ENCODE measurements at places on chromosomes 3 and 15.

- no peak for DNase-seq
Observed at GRCh38 chr3:46098319-46098761, 71.1 kb upstream of the XCR1 start.

GRCh38 chr3:115961380-115961779, 338.1 kb downstream of the GAP43 start:
- no peak for DNase-seq

GRCh38 chr3:149170672-149171071, 41.2 kb downstream of the HPS3 start:
- no peak for DNase-seq

GRCh38 chr3:74107451-74107850, 482.7 kb upstream of the PDZRN3 start:
- DNase-seq: no peak

DNA sequence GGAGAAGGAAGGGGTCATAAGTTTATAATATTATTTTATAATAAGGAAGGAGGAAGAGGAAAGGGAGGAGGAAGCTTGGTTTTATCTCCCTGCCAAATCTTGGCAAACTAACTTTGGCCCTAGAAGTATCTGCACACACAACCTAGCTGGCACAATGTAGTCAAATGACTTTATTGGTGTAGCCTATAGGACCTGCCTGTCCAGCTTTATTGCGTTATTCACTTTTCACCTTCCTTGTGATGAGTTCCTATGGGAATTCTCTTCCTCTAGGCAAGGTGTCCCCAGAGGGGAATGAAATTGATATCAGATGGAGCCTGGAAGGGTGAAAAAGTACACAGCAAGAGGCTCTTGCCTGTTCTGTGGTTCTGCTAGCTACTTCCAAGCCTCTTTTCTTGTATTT, 111.2 kb upstream of the SLC25A36 start:
- DNase-seq: no peak

DNA sequence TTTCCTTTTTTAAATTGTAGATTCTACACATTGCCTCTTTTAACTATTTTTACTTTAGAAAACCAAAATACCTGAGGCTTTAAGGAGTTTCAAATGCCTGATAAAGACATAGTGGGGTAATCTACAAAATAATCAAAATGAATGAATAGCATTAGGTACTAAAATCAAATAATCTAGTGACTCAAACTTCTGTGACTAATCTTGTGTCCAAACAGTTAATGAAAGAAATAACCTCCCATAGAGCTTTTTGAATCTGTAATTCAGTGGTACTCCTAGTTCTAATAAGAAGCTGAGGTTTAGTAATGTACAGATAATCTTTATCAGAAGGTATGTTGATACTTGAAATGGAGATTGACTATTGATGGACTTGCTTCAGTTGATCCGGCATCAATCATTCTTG, 53.0 kb downstream of the DTWD1 start:
- DNase-seq: no peak

GRCh38 chr15:34855413-34855812, 60.1 kb upstream of the ACTC1 start:
- peak; percentile 18 for DNase-seq

DNA sequence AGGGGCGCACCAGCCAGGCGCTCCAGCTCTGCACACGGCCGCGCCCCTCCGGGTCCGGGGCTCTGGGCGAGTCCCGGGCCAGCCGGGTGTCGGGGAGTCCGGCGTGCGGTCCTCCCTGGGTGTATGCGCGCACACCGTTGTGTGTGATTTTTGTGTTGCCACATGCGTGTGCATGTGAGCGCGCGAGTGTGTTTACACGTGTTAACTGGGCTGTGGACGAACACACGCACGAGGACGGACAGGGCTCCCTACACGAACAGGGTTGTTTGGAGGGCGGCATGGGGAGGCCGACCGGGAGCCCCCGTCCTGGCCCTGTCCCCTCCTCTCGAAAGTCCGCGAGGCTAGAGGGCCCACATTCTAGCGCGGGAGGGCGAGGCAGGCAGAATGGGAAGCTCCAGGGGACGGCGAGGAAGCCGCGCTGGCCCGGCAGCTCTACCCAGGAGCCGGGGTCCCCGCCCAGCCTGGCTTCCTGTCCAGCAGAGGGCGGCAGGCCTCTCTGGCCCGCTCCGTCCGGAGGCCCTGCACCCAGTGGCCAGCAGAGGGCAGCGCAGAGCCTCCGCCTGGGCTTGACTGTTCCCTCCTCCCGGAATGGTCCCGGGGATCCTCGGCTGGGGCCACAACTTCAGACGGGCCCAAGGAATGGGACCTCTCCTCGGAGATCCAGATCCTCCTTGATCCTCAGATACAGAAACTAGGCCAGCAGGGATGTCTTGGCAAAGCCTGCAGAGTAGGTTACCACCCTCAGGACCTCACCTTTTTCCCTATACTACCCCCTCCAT, 611 bp upstream of the LINGO1 start:
- DNase-seq: peak; percentile 13

- no peak for DNase-seq
Observed at GRCh38 chr3:189883113-189883753, 237.5 kb downstream of the P3H2 start.

- DNase-seq: no peak
Observed at GRCh38 chr3:189144645-189145044, 27.1 kb upstream of the TPRG1 start.

GRCh38 chr3:28399206-28399605, 50.6 kb upstream of the AZI2 start:
- no peak for DNase-seq

- DNase-seq: no peak
Observed at GRCh38 chr3:113508966-113509365, 6.0 kb downstream of the SPICE1 start.

DNA sequence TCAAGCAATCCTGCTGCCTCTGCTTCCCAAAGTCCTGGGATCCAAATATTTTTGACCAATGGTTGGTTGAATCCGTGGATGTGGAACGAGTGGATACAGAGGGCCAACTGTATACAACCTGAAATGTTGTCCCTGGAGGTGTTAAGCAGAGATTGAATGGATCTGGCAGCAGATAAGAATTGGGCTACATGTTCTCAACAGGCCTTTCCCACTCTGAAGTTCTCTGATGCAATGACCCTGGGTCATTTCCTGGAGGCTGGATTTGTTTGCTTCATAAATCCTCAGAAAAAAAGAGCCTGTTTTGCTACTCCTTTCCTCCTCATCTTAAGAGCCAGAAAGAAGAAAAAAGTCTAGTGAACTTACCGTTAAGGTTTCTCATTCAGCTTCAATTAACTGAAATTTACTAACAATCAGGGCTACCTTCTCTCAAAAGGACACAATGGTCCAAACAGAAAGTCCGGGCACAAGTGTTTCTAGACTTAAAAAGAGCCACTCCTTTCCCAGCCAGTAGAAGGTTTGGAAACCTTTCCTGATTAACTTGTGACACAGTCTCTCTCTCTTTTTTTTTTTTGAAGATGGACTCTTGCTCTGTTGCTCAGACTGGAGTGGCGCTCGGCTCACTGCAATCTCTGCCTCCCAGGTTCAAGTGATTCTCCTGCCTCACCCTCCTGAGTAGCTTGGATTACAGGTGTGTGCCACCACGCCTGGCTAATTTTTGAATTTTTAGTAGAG, 6.5 kb downstream of the ARHGEF3 start:
- no peak for DNase-seq

- DNase-seq: peak; percentile 88
Observed at GRCh38 chr3:197372047-197372661, 73.7 kb upstream of the DLG1 start.

GRCh38 chr15:63749330-63749942, 84.3 kb downstream of the HERC1 start:
- DNase-seq: no peak

DNA sequence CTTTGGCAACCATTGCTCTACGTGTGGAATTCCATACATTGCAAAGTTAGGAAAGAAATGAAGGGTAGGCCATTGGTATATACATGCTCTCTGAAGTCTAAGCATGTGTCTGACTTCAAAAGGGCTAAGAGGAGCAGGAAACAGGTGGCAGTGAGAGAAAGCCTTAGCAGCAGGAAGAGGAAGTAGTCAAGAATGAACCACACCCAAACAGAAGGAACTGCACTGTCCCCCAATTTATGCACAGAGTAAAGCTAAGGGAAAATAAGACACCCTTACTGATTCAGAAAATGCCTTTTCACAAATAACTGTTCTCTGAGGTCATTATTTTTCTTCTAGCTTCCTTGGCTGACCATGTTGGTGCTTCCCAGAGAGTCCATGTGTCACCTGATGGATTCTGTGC, 575.4 kb downstream of the NTRK3 start:
- DNase-seq: no peak

- DNase-seq: no peak
Observed at GRCh38 chr3:48356419-48356818, 15.6 kb upstream of the FBXW12 start.

- DNase-seq: no peak
Observed at GRCh38 chr3:125191256-125191655, 21.3 kb downstream of the SLC12A8 start.

- no peak for DNase-seq
Observed at GRCh38 chr15:36232491-36232890, 346.9 kb upstream of the CDIN1 start.

DNA sequence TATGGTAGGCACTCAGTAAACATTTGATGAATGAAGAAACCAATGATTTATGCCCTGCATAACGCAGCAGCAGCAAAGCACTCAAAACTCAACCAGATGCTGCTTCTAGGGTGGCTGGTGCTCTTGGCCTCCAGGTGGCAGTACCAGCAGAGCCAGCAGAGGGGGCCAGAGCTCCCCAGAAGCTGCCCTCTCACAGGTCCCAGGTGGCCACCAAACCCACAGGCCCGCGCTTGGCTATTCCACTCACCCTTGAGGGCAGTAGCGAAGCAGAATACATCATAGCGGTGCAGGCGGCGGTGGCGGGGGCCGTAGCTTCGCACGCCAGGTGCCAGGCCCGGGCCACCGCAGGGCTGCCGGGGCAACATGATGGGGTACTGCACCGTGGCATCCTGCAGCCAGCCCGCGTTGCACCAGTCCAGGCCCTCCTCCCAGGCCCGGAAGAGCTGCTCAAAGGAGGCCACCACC, 16.6 kb downstream of the HAPLN3 start:
- DNase-seq: no peak

DNA sequence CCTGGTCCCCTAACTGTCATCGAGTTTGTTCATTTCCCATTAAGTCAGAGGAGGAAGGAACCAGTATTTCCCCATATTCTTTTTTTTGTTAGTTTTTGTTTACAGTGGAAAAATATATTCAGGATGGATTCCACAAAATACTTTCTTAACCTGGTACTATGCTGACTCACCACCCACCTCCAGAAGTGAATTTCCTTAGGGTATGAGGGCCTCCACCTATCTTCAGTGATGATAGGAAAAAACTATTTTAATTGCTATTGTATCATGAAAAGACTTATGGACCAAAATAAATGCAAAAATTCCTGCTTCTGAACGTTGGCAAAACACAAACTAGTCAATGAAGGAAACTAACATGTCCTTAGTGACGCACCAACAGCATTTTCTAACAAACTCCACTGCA, 64.2 kb upstream of the FOXP1 start:
- DNase-seq: no peak

DNA sequence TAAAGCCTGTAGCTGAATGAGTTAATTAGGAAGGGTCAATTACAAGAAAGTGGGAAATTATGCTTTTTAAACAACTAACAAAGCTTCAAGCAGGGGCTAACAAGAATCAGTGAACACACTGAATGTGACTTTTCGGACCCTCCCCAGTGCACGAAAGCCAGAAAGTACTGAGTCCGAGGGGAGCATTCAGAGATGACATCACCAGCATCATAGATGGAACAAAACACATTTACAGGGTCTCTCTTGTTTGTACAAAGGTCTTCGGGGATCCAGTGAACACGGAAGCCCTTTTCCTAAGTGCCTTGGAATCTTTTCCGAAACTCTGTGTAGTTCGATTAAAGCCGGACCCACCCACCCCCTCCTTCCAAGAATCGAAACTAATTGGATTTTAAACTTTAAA, 829 bp downstream of the DCP1A start:
- DNase-seq: no peak

GRCh38 chr15:100156201-100156600, 185.6 kb downstream of the ADAMTS17 start:
- DNase-seq: no peak

DNA sequence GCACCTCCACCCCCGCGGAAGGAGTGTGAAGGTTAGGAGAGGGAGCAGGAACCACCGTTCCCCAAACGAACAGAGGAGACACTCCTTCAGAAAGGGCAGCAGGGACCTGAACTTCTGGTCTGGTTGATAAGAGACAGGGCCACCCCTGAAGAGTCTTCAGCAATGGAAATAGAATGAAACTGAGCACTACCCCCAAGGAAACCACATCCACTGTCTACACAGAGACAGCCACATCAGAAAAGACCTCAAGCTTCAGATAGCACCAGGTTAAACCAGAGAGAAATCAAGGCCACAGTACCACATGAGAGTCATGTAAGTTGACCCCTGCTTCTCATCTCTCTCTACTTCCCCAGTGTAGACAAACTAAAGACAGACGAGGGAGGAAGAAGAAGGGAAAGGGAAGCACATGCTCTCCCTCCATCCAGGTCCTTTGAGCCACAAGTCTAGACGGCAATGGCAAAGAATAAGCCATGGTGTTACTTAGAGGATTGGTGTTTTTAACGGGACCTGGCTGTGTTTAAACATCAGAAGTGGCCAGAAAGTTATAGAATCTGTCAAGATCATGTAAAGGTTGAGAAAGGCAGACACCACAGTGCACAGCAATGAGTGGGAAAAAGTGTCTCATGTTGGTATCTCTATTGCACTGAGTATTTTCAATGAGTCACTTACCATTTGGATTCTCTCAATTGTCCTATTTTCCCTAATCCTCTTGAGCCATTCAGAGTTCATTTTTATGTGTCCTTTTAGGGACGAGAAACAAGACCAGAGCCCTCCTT, 31.4 kb upstream of the CTNNB1 start:
- DNase-seq: no peak

DNA sequence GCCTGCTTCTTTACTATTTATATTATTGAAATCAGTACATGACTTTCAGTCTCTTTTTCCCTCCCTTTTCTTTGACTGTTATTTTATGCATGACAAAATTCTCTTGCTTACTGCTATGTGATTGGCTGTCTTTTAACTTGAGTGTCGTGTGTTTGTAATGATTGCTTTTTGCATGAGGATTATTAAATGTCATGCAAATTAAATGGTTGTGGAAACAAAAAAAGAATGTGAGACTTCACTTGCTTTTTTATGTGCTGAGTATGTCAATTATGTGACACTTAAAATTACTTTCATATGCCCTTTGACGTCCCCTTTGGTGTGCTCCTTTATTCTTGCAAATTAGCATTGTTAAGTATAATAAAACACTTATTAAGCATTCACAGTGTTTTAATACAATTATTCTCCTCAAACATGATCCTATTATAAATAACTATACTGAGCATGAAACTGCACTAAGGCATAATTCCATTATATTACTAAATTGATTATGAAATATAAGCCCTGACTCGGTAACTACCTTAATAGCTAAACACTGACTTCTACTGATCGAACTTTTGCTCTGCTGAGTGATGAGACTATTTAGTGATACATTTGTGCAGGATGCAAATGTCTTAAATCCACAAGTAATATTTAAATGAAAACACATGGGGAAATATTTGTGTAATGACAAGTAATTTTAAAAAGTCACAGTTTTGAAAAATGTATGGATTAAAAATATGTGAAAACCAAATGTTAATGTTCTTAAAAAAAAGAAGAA, 401.7 kb downstream of the NLGN1 start:
- no peak for DNase-seq

Measured in BJ (cell line).